ENCODE measurements at places on chromosomes 4 and X.

- no peak for DNase-seq
Measured at GRCh38 chr4:10182446-10183424, 66.1 kb upstream of the WDR1 start.

- DNase-seq = no peak
Measured at GRCh38 chr4:76426272-76426671, 5.3 kb upstream of the CCDC158 start.

GRCh38 chrX:68114573-68115129 is 318.6 kb downstream of the OPHN1 start:
- DNase-seq = no peak

DNA sequence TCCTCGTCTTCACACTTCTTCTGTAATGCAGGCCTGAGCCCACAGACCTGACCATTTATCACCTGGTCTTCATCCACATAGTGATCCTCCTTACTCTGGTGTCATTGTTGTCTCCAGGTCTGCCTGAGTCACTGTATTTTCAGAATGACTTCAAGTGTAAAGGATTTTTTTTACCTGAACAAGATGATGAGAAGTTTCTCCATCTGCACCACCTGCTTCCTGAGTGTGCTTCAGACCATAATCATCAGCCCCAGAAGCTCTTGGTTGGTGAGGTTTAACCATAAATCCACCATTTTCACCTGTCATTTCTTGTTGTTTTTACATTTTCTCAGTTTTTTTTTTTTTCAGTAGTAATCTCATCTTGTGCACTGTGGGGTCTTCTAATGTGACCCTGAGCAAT is 39.0 kb downstream of the WDR13 start:
- DNase-seq = no peak

DNA sequence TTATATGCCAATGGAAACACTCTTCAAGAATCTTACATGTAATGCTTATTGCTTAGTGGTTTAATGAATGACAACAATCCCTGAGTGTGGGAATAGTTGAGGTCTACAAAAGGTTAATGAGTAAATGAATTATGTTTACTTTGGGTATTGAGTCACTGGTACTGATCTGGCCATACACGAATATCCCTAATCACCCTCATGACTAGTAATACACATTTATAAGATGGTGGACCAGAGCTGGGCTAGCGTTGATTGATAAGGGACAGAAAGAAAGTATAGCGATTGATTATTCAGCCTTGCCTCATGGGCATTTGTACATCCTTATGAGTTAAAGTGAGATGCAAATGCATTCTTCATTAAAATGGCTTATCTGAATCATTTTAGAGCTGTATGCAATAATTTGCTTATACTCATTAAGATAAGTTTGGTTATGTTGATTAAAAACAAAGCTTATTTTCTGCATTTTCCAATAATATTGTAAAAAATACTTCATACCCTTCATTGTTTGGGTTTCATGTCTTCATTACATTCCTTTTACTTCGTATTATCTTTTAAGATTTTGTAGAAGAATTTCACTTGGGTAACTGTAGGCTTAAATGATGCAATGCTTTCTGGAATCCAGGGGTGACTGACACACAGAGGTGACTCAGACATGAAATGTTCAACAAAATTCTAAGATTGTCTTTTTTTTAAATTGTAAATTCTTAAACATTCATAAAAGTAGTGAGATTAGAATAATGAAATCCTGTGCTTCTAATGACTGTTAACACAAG is 47.4 kb downstream of the FGF2 start:
- DNase-seq = no peak

DNA sequence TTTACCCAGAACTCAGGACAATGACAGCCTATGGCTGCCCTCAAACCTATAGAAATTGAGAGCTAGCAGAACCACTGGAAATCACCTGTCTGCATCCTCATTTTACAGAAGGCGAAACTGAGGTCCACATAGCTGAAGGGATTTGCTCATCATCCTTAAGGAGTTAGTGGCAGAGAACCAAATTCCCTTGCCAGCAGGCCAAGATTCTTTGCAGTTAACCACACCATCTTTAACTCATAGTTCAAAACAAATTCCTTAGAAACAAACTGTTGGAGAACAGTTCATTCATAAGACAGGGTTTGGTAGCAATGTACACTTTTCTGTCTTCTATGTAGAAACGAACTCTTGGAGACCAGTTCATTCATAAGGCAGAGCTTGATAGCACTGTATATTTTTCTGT is 37.9 kb upstream of the RAP2C start:
- DNase-seq = no peak

GRCh38 chrX:86133761-86134160 is 14.5 kb upstream of the DACH2 start:
- DNase-seq = no peak

Measured in activated T-cell treated with anti-CD3 and anti-CD28 coated beads for 48 hours (primary cell).